Stimulated activated CD4-positive, alpha-beta T cell treated with anti-CD3 and anti-CD28 coated beads, Interleukin-4, amount 100 ng/mL, for 4 hours (primary cell): ENCODE measurements at places on chromosomes 16 and 17.

DNA sequence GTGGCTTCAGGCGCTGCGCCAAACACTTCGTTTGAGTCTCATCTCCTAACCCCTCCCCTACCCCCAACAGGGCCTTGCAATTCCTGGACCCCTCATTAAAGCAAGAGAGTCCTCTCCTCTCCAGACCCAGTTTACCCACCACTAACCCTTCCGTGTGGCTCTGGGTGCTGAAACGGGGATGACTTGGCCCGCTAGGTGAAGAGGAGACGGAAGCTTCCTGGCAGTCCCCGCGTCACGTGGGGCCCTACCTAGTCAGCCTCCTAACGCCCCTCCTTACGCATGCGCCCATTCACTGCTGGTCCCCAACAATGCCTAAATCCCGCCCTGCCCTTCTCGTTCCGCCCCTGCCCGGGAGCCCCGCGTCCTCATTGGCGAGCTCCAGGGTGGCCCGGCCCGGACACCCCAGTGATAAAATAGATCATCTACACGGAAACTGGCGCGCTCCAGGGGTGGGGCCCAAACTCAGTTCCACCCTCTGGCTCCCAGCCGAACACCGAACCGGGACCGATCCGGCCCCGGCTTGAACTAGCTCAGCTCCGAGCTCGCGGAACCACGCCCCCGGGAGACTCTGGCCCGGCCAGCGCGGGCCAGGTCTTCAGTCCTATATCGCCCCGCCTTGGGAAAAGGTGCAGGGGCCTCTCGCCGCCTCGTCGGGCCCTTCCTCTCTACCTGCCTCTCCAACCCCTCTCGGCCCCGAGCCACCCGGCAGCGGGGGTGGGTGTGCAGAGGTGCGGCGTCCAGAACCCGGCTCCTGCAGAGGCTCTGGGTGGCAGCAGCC lies at the start of gene SLC16A13:
Gene SLC16A13, plus strand, starts transcription at position 425 of the 778 bp plus-strand sequence. CDS start 368 bp downstream, outside the sequence.
- DNase-seq = peak; percentile 98

- DNase-seq = no peak
Measured at GRCh38 chr16:75745823-75746222, 19.5 kb upstream of the CPHXL start.

GRCh38 chr17:42675965-42676423 lies 800 bp downstream of the PLEKHH3 start:
- no peak for DNase-seq

DNA sequence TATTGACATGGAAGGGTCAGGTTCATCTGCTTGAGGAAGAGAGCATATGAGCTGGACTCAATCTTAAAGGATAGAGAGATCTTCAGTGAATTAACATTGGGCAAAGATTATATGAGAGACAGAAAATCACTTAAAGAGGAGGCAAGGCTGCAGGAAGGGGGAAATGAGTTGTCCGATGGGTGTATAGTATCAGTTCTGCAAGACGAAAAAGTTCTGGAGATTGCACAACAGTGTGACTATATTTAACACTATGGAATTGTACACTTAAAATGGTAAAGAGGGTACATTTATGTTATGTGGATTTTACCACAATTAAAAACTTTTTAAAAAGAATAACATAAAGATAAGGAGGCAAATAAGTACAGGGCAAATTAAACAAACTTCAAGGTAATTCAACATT lies 80.7 kb downstream of the HELZ start:
- DNase-seq = no peak

- no peak for DNase-seq
Measured at GRCh38 chr16:78091419-78091818, 8.0 kb upstream of the WWOX start.

DNA sequence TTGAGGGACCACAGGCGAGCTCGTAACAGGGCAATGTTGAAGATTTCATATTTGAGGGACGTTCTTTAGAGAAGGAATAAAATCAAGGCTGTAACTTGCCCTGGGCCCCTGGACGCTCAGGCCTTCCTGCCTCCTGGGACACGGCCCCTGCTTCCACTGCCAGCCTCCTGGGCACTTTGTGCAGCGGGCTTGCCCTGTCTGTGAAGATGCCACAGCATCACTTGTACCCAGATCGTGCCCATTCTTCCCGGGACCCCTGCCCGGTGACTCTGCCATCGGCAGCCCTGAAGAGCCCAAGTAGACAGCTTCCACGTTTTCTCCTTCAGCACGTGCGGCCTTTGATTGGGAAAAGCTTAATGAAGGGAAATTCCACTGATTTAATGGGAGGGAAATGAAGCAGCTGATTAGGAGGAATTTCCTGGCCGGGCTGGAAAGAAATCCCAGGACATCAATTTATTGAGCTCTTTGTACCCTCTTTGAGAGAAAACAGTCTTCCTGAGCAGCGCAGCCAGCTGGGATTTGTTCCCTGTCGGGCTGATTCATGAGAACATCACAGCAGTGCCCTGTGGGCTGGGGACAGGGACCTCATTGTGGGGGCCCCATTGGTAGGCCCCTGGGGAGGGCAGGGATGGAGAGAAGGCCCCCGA lies 71.5 kb downstream of the CRISPLD2 start:
- DNase-seq = no peak

GRCh38 chr16:27806986-27807385 lies 256.5 kb downstream of the GSG1L start:
- DNase-seq = no peak

DNA sequence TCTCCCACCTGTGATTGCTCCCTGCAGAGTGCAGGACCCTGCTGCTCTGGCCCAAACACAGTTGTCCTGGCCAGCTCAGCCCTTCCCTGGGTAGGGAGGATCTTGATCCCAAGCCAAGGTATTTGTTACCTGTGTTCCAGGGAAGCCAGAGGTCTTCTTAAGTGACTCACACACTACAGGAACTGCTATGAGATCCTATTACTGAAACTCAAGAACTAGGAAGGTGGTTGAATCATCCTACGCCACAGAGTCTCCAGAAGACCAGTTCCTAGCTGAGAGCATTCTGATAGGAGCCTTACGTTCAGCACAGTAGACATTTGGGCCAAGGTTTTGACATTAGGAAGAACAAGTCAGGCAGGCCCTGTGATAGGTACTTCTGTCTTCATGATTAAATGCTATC lies 12.0 kb downstream of the CHST6 start:
- no peak for DNase-seq

DNA sequence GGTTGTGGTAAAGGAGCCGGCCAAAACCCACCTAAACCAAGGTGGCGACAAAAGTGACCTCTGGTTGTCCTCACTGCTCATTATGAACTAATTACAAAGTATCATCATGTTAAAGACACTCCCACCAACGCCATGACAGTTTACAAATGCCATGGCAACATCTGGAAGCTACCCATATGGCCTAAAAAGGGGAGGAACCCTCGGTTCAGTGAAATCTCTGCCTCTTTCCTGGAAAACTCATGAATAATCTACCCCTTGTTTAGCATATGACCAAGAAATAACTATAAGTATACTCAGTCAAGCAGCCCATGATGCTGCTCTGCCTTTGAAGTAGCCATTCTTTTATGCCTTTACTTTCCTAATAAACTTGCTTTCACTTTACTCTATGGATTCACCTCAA lies 72.2 kb downstream of the CYLD start:
- DNase-seq = no peak

DNA sequence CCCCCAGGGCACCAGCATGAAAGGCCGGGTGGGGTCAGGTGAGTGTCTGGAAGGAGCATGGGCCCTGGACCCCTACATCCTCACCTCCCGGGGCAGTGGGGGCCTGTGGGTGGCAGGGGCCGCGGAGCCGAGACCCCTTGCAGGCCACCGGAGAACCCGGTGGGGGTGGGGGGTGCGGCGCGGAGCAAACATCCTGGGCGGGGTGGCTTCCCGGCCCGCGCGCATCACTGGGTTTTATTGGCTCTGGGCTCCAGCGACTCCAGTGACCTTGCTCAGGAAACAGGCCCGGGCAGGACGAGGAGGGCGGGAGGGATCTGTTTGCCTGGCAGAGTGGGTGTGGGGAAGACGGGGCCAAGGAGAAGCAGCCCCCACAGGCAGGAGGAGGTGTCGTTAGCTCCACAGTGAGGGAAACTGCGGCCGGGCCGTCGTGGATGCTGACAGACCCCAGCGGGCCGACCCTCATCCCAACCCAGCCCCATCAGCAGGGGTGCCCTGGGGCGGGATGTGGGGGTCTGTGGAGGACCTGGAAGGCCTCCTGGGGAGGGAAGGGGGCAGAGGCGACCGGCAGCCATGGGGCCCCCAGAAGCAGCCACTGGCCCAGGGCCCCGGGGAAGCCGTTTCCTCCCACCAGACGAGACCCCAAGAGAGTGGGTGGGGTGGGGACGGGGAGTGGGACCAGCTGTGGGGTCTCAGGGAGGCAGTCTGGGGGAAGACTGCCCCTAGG lies 10.6 kb downstream of the SSTR5 start:
- DNase-seq = no peak

- no peak for DNase-seq
Measured at GRCh38 chr17:34143430-34143829, 111.7 kb upstream of the CCL2 start.

DNA sequence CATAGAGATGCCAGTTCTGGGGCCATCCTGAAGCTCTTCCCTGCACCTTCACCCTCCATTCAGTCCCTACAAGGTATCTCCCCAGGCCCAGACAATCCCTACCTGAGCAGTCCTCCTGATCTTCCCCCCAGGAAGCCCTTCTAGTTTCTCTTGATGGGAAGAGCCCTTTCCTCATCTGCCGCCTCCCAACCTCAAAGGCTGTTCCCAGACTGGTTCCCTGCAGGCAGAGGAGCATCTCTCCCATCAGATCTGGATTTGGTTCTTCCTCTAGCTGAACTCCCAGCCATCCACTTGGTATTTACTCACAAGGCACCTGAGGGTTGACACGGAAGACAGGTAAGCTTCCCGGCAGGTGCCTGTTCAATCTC lies 24.6 kb upstream of the PHB1 start:
- DNase-seq = no peak

GRCh38 chr17:35212668-35213067 lies 18.5 kb upstream of the SLC35G3 start:
- no peak for DNase-seq

GRCh38 chr16:3065069-3065741 lies at the start of gene IL32:
TSS of gene IL32 (plus strand) at chr16:3065640. CDS start at chr16:3065812, 172 bp downstream.
- peak; percentile 66 for DNase-seq

- no peak for DNase-seq
Measured at GRCh38 chr16:51134269-51134812, 16.7 kb downstream of the SALL1 start.

GRCh38 chr17:1648173-1648962 lies 1.3 kb downstream of the RILP start:
- DNase-seq = no peak

DNA sequence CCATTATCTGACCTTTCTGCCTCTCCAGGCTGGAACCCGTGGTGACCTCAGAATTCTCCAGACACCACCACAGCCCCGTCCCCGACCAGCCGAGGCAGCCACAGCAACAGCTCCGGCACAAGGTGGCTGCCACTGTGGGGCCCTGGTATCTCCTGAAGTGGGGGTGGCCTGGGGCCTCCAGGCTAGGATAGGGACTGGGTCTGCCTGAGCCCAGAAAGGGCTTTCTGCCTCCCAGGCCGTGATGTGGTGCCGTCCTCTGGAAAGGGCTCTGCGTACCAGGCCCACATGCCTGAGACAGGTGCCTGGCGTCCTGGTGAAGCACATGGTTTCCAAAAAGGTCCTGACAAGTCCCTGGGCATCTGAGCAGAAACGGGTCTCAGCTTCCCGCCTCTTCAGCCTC lies 17.1 kb downstream of the FLYWCH1 start:
- DNase-seq = no peak

DNA sequence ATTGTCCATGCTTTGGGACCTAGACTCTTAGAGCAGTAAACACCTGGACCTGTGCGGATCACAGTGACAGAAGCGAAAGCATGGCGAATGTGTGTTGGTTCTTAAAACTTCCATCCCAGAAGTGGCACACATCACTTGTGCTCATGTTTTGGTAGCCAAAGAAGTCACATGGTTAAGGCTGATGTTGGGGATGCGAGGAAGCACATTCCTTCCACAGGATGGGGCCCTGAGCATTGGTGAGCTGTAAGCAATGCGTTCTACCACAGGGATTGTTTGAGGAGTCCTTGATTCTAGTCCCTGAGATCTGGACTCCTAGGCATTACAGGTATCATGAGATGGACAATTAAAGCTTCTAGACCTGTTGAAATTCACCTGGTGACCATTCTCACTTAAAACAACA lies 375.9 kb downstream of the UTP18 start:
- no peak for DNase-seq
